ENCODE measurements at places on chromosomes 4 and X.

DNA sequence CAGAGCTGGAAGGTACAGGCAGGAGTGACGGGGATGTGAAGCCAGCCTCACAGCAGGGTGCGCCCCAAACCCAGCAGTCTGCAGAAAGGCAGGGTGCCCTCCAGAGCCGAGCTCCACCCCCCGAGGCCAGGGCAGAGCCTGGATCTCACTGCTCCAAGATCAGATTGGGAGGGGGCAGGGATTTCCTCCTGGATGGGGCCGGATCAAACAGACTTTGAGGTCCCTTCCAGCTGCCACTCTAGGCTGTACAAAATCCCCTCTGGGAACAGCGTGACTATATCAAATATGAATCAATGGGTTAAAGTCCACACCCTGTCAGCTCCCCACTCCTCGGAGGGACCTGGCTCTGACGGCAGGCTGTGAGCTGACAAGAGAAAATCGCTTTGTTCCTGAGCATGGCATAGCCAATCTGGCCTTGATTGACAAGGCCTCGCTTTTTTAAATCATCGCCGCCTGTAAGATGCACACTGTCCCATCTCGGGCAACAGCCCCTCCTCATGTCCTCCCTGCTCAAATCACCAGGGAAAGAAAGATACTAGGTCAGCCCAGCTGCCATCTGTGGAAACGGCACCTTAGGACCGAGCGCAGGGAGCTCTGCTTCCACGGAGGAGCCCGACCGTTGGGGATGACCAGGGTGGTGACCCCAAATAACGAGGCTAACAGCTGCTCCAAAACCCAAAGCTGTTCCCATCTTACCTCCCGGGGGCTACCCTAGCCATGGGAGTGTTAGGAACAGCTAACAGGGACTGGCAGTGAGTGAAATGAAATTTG, 39.9 kb downstream of the PSAPL1 start:
- DNase-seq, result no peak

- DNase-seq, result peak; percentile 81
Observed at GRCh38 chrX:153521034-153521433, 3.6 kb downstream of the ATP2B3 start.

DNA sequence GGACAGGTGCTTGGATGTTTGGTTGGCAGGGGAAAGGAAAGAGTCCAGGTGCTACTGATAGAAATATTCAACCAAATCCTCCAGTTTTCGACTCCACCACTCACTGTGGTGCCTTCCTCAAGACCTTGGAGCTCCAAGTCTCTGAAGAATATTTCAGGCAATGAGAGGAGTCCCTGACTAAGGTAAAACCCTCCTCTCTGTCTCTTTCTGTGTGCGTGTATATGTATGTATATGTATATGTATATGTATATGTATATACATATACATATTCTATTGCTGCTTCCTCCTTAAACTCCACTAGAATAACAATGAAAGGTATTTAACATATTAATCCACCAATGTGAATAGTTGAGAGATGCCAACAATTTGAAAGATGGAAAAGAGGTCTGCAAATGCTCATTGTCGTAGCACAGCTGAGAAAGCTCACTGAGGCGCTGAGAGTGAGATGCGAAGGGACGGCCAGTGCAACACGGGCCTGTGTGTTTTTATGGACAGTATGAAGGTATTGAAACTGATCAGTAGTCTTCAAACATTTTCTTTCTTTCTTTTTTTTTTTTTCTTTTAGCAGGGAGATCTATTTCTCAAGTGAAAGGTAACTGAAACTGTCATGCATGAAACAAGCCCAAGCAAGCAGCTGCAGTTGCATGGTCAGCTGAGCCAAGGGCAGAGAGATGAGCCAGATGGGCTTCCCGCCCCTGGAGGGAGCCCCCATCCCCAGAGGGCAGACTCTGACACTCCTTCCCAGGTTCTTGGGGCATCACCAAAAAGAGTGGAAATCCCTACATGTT, 41.1 kb upstream of the HS3ST1 start:
- no peak for DNase-seq

GRCh38 chrX:7263961-7264360, 116.0 kb upstream of the PUDP start:
- DNase-seq, result no peak

GRCh38 chr4:41363384-41363981, 106.8 kb downstream of the UCHL1 start:
- DNase-seq, result no peak

GRCh38 chr4:75698162-75698962, 25.2 kb upstream of the G3BP2 start:
- no peak for DNase-seq

DNA sequence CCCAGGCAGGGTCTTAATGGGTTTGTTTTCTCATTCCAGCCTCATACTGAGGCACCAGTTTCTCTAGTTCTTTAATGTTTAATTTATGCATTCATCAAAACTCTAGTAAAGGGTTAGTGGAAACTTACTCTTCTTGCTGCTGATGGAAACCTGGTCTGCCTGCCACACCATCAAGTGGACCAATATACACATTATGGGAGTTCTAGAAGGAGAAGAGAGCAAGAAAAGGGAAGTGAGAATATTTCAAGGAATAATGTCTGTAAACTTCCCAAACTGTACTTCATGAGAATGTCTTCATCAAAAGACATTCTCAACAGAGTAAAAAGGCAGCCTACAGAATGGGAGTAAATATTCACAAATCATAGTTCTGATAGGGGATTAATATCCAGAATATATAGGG, 20.9 kb upstream of the DHX15 start:
- no peak for DNase-seq

GRCh38 chrX:13080128-13080795, 35.8 kb upstream of the FAM9C start:
- DNase-seq, result no peak

- peak; percentile 20 for DNase-seq
Observed at GRCh38 chrX:73262991-73263390, 48.3 kb upstream of the NAP1L2 start.

DNA sequence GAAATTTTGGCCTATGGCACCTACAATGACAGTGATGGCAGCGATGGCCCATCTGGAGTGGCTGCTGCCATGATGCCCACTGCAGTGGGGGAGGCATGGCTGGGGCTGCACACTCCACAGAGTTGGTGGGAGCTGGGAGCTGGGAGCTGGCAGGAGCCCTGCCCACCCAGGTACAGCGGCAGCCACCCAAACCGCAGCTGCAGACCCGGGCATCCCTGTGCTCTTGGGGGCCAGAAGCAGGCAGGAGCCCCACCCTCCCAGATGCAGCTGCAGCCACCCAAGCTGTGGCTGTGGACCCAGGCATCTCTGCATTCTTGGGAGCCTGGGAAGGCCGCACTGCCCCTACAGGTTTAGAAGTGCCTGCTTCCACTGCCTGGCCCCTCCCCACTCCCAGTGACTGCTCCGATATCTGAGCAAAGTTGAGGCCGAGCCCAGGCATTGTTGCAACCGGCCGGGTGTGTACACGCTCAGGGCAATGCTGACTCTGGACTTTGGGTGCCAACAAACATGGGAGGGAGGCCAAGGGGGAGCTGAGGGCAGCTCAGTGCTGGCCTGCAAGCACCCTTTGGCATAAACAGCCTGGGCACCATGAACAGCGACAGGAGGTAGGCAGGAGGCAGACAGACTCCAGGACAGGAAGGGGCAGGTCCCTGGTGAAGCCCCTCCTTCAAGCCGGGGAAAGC, 82.8 kb downstream of the PPP4R3C start:
- DNase-seq, result no peak

DNA sequence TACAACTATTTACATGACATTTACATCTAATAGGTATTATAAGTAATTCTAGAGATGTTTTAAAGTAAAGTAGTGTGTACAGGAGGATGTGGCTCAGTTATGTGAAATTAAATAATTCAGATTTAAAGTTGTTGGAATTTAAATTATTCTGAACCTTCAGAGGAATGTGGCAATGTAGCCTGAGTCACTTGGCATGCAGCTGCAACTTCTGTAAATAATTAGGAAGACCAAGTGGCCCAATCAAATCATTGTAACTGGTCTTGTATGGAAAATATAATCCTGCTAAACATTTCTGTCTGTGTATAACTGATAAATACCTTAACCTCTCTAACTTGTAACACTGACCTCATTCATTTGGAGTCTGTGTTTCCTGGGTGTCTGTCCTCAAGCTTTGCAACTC, 828.9 kb downstream of the GLUD2 start:
- no peak for DNase-seq

- no peak for DNase-seq
Observed at GRCh38 chr4:78288327-78288726, 231.2 kb downstream of the FRAS1 start.

- no peak for DNase-seq
Observed at GRCh38 chr4:187827631-187828030, 167.9 kb upstream of the ZFP42 start.

DNA sequence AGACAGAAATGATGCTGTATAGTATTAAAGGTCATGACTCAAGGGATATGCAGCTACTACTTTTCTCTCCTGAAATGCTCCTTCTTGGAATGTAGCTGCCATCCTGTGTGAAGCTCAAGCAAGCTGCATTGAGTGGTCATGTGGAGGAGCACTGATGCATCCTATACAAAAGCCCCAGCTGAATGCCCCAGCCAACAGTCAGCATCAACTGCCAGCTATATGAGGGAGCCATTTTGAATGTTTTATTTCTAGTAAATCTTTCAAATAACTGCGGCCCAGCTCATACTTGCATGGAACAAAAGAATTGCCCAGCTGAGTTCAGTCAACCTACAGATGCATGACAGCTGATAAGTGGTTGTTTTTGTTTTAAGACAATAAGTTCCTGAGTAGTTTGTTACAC, 165.0 kb upstream of the GEMIN8 start:
- DNase-seq, result no peak

- DNase-seq, result no peak
Observed at GRCh38 chrX:14718403-14718802, 154.5 kb downstream of the FANCB start.

DNA sequence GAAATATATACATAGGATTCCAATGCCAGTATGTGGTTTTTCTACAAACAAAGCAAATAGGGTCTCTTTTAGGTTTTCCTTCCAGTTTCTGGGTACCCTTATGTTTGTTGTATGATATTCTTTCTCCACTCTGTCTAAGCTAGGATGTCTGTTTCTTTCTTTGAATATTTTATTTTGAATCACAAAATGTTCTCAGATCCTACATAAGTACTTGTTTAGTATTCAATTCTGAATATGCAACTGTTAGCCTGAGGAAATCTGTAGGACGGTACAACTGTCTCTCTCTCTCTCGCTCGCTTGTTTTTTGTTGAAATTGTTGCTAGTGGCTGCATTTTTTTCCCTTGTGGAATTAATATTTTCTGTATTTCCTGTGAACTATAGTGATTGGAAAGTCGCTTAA, 163.2 kb downstream of the CCSER1 start:
- DNase-seq, result no peak

DNA sequence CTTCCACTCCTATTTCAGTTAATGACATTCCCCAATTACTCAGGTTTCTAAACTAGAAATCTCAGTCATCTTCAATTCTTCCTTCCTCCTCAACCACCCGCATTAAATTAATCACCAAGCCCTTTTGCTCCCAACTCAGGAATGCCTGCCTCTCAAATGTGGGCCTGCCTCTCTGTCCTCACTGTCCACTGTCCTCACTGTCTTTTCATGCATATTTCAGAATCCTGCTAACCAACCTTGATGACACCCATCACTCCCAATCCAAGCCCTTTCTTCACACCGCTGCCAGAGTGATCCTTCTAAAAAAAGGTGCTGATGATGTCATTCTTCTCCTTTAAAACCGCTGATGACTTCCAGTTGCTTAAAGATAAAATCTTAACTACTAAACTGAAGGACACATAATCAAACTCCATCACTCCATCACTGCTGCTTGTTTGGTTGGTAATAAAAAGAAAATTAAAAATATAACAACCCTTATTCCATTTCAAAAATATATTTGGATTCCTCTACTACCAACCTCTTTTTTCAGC, 5.1 kb upstream of the APBB2 start:
- no peak for DNase-seq

GRCh38 chr4:30416547-30416946, 303.6 kb upstream of the PCDH7 start:
- no peak for DNase-seq

DNA sequence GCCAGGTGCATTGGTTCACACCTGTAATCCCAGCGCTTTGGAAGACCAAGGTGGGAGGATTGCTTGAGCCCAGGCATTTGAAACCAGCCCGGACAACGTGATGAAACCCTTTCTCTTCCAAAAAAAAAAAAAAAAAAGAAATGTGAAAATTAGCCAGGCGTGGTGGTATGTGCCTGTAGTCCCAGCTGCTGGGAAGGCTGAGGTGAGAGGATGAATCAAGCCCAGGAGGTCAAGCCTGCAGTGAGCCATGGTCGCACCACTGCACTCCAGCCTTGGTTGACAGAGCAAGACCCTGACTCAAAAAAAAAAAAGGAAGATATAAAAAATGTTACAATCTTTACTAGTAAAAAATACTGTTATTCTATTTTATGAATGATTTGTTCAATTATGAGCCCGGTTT, 5.9 kb downstream of the FAM199X start:
- no peak for DNase-seq

GRCh38 chr4:34181891-34182290, 2062.4 kb downstream of the ARAP2 start:
- no peak for DNase-seq

GRCh38 chrX:42466332-42467046, 311.5 kb downstream of the PPP1R2C start:
- no peak for DNase-seq

- DNase-seq, result no peak
Observed at GRCh38 chr4:30825008-30825770, 105.0 kb downstream of the PCDH7 start.

DNA sequence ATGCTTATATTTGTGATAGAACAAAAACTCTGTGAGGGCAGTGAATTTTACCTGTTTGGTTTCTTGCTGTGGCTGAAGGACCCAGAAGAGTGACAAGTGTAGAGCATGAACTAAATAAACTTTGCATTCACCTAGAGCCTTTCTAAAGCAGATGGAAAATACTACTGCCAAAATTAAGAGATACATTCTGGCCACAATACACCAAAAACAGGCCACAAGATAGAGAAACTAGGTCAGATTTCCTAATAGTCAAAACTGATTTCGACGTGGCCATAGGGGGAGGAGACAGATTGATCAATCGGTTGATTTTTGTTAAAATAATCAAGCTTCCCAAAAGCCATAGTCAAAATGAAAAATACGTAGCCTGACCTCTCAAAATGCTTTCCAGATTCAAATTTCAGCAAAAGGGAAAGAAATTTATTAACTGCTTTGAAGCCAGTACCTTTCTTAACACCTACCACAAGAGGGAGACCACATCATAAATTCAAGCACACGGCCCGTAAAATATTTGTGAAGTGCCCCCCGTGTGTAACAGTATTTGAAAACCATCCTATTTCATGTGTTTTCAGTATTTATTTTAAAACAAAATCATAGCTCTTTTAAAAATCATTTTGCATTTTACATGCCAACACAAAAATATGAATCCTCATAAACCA, 132.4 kb downstream of the CORIN start:
- DNase-seq, result no peak

DNA sequence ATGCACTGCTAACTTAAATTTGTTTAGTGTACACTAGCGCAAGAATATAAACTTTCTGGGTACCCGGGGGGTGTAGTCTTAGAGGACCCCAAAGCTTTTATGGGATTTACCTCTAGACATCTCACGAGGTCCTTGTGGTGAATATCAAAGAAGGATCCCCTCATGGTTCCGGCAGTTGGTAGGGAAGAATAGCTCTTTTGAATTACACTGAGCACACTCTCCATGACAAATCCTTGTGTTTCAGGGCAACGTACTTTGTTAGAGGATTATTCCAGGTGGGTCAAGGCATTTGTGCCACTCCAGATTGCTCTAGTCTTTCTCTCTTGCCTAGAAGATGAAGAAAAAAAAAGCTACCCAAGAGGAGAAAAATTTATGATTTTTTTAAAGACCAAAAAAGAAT, 387.6 kb downstream of the PDHA2 start:
- DNase-seq, result no peak

- DNase-seq, result no peak
Observed at GRCh38 chr4:26611372-26611771, 27.5 kb downstream of the TBC1D19 start.

GRCh38 chr4:1973218-1973617, 35.6 kb downstream of the NELFA start:
- DNase-seq, result no peak

Measured in cerebellum (tissue), 4 donors.